ENCODE measurements at places on chromosomes 7 and 10. TPM values are rescaled to one million over a fixed set of nuclear protein-coding genes. Genes with fewer than 3 reads are reported as not detected.

The TAS2R60 gene
- total RNA-seq: not detected

The PTPRZ1 gene
- 319 TPM for total RNA-seq

The SSC4D gene
- 1.6 TPM for total RNA-seq

The EGR2 gene
- total RNA-seq: 1.2 TPM

The CPVL gene
- total RNA-seq: 14.1 TPM

Measured in diencephalon (tissue), 1 donor.